ENCODE measurements at places on chromosomes 2 and 18. TPM values are rescaled to one million over a fixed set of nuclear protein-coding genes. Genes with fewer than 3 reads are reported as not detected.

Gene ST8SIA3
- not detected for total RNA-seq

Gene TDRD15
- total RNA-seq, result not detected

Gene SIX3
- total RNA-seq, result not detected

Gene PLEK
- 3.9 TPM for total RNA-seq

Gene SIGLEC15
- total RNA-seq, result not detected

Gene SPEG
- total RNA-seq, result 0.39 TPM

Gene PARD3B
- 0.83 TPM for total RNA-seq

Gene UGT1A3
- total RNA-seq, result not detected

Gene FBXO41
- 16.6 TPM for total RNA-seq

Gene PROKR1
- total RNA-seq, result 0.05 TPM

Gene OR6B3
- total RNA-seq, result not detected

Gene CPS1
- 0.34 TPM for total RNA-seq

Gene MC5R
- total RNA-seq, result 0.15 TPM

Gene NIF3L1
- total RNA-seq, result 26.1 TPM

Gene LYPD6B
- total RNA-seq, result not detected

Gene ATG16L1
- total RNA-seq, result 57.1 TPM

Gene GLI2
- total RNA-seq, result 2.5 TPM

Gene TGFBRAP1
- 21.4 TPM for total RNA-seq

Gene ABCA12
- total RNA-seq, result not detected

Gene COL4A3
- not detected for total RNA-seq

Gene CAPN14
- total RNA-seq, result 0.68 TPM

Gene HOXD11
- total RNA-seq, result not detected

Gene KIAA2012
- total RNA-seq, result not detected

Gene HOXD4
- total RNA-seq, result not detected

Gene CRYGD
- not detected for total RNA-seq

Gene FBLN7
- total RNA-seq, result 14.7 TPM

Gene TXNDC2
- total RNA-seq, result not detected

Gene RAB31
- 0.34 TPM for total RNA-seq

Gene FAM161A
- 2.5 TPM for total RNA-seq

Gene CFAP65
- not detected for total RNA-seq

Measured in T-helper 1 cell treated with Interleukin-12 subunit alpha and Interleukin-12 subunit beta and Interleukin-4 antibody, amounts not matched to agents 30 ng/mL and 1 ng/mL, for 36 hours (primary cell).